ENCODE measurements at places on chromosomes 7 and 10.

- DNase-seq, result no peak
Measured at GRCh38 chr10:79061441-79062315, 7.1 kb upstream of the ZMIZ1 start.

DNA sequence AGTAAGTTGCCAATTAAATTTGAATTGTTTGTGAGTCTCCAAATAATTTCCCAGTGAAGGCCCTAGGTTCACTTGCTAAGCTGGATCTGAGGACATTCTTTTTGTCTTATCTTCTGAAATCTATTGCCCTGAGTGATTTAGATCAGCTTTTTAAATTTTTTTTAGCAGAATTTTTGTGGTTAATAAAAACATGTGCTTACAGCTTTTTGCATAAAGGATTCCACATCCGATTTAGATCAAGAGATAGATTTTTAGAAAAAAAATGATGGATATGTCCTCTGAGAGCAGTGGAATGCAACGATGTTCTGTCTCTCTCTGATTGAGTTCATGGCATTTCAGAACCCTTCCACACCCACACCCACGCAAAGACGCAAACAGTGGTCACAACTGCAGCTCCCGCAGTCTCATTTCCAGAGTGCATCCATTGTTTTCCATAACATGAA is 358.8 kb downstream of the SUGCT start:
- no peak for DNase-seq

GRCh38 chr7:75575488-75576121 is 83.5 kb downstream of the SPDYE5 start:
- DNase-seq, result no peak

DNA sequence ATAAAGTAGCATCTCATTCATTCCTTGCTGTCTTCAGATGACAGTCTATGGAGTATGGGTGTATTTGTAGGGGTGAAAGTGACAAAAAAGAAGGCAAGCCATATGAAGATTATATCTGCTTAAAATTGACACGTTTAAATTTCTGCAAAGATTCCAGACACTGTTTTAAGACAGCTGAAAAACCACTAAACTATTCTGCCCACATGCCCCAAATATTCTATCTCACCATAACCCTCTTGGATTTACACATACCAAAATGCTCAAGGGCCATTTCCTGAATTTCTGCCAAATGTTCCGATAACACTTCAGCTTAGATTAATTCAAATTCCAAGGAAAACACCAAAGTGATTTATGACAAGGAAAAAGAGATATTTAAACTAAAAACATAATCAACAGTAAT is 99.9 kb upstream of the IL6 start:
- no peak for DNase-seq

Measured in stimulated activated CD8-positive, alpha-beta memory T cell treated with anti-CD3 and anti-CD28 coated beads, Interleukin-12 subunit alpha, Interleukin-12 subunit beta, amount 100 ng/mL, for 4 hours (primary cell).